Cardiac fibroblast (primary cell): ENCODE measurements at places on chromosomes 16 and 17.
A peak's percentile ranks its signal among the peaks of the same experiment; 100 is the strongest.

DNA sequence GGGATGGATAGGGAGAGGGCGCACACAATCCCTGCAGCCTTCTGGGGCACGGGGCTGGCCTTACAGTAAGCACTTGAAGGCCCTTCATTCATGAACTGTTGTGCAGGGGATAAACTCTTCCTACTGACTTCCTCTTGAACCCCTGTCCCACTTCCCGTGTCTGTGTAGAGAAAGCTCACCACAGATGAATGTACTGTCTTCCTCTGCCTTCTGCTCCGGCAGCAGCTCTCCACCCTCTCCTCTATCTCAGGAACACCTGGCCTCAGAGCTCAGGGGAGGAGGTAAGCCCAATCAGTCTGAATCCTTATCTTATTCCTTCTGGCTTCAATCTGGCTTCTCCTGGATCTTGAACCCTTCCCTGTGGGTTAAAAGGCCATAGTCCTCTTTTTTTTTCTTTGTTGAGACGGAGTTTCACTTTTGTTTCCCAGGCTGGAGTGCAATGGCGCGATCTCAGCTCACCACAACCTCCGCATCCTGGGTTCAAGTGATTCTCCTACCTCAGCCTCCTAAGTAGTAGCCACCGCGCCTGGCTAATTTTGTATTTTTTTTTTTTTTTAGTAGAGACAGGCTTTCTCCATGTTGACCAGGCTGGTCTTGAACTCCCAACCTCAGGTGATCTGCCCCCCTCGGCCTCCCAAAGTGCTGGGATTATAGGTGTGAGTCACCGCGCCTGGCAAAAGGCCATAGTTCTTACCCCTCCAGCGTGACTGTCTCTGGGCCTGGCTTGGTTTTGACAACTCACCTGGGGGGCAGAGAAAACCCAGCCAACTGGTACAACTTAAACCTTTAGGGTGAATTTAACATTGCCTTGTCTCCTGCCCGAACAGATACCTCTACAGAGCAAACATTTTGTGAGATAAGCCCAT is 7.2 kb upstream of the SLC52A1 start:
- DNase-seq, result no peak

DNA sequence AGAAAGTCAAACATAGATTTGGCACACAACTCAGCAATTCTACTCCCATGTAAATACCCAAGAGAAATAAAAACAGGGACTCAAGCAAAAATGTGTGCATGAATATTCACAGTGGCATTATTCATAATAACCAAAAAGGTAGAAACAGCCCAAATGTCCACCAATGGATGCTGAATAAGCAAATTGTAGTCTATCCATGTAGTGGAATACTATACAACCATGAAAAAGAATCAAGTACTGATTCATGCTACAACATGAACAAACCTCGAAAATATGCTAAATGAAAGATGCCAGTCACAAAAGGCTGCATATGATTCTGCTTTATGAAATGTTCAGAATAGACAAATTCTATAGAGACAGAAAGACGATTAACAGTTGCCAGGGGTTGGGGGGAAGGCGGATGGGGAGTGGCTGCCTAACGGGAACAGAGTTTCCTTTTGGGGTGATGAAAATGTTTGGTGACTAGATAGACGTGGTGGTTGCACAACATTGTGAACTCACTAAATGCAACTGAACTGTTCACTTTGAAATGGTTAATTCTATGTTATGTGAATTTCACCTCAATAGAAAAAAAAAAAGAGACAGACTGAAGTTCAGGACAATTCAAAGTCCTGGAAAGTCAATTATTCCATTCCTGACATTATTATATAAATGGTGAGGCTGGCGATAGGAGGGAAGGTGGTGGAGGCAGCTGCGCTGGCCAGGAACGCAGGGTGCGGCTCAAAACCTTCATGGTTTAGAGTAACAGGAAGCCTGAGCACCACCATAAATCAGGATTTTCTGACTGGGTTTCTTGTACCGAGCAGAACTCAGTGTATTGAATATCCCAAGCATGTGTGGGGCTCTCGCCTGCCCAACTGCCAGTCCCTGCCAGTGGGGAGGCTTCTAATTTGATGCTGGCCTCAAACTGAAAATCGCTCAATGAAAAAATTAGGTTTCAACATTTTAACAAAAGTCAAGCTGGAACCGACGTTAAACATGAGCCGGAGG is 300.9 kb downstream of the C16orf95 start:
- no peak for DNase-seq

DNA sequence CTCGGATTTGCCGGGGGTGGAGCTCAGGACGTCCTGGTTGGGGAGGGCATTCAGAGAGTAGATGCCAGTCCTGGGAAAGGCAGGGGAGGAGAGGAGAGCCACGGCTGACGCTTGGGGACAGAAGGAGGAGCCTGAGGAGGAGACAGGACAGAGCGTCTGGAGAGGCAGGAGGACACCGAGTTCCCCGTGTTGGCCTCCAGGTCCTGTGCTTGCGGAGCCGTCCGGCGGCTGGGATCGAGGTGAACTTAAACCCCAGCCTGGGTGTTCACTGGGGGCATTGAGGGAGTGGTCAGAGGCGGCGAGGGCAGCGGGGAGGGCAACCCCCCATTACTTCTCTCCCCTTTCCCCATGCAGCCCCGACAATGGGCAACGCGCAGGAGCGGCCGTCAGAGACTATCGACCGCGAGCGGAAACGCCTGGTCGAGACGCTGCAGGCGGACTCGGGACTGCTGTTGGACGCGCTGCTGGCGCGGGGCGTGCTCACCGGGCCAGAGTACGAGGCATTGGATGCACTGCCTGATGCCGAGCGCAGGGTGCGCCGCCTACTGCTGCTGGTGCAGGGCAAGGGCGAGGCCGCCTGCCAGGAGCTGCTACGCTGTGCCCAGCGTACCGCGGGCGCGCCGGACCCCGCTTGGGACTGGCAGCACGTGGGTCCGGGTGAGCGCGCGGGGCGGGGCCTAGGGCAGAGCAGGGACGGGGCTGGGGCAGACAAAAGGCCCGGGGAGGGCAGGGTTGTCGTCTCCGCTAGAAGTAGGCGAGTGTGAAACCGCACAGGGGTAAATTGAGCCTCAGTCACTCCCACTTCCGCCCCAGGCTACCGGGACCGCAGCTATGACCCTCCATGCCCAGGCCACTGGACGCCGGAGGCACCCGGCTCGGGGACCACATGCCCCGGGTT is 3.7 kb downstream of the NOL3 start:
- peak; percentile 91 for DNase-seq

GRCh38 chr16:86244936-86245335 is 265.4 kb upstream of the FOXF1 start:
- no peak for DNase-seq

DNA sequence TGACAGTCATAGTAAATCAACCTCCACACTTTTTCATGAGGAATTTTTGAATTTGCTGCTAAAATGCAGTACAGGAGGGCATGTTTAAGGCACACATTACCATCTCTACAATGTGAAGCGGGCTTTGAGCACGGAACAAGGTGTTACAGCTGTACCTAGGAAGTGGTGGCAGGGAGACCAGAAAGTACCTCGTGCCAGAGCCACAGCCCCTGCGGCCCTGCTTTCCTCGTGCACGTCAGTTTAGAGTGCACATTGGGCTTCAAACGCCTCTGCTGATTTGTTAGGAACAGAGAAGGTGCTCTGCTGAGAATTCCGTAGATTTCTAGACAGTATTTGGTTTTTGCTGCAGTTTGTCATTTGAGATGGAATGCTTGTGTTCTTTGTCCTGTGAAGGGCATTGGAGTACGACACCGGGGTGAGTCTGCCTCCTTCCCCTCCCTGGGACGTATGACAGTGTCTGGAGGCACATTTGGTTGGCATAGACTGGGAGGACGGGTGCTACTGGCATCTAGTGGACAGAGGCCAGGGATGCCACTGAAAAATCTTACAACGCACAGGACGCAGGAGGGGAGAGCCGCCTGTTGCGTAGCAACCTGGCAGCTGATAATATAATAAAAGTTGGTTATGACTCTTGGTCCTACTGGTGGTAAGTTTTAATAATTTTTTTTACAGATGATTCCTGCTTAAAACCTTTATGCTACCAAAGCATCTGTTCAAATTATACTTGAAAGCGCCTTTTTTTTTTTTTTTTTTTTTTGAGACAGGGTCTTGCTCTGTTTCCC is 9.1 kb downstream of the FOXK2 start:
- DNase-seq, result peak; percentile 53

DNA sequence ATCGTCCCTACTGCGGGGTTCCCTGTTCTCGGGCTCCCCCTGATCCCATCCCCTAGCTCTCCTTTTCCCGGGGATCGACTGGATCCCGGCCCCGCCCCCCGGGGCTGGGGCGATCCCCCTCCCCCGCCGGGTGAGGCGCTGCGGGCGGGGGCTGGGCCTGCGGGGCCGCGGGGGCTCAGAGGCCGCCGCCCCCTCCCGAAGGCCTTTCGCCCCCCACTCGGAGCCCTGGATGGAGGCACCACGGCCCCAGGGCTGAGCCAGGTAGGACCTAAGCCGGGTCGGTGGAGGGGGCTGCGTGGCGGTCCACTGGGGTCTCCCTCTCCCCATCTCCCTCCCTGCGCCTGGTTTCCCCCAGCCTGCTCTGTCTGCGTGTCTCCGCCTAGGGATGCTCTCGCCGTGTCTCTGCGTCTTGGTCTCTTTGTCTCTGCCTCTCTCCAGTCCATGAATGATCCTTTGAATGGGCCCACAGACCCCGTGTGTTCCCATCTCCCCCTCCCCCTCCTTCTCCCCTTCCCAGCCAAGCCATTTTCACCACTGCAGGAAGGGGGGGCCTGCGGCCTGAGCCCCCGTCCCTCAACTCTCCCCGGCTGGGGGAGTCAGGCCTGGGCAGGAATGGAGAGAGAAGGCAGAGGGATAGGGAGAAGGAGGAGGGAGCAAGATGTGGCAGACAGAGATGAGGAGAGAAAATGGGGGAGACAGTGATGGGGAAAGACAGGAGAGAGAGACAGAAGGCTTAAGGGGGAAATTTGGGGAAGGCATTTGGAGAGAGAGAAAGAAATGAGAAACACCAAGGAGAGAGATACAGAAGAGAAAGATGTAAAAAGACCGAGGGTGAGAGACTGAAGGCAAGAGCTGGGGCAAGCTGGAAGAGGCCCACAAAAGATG is 1.7 kb upstream of the TMEM256 start:
- DNase-seq, result no peak

GRCh38 chr16:72974142-72974769 is 73.7 kb downstream of the ZFHX3 start:
- DNase-seq, result peak; percentile 44

- DNase-seq, result no peak
These were observed 3.9 kb upstream of the LUC7L3 start for GRCh38 chr17:50715471-50715870.

GRCh38 chr17:66302761-66303626 is 581 bp downstream of the PRKCA start:
- DNase-seq, result peak; percentile 65

- no peak for DNase-seq
These were observed 146.3 kb upstream of the AXIN2 start for GRCh38 chr17:65707780-65708179.

DNA sequence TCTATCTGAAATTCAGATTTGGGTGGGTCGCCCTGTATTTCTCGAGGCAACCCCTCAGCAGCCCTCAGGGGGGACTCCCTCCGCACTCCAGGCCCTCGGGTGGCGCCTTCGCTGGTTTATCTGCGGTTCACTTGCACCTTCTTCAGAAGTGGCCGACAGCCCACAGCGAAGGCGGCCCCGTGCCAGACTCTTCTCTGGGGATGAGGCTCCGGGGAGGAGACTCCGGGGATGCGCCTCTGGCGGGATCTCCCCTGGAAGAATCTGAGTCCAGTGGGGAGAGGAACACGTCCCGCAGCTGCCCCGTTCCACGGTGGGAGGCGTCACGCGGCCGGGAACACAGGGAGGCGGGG is 63.9 kb upstream of the DNAJA2 start:
- DNase-seq, result no peak

DNA sequence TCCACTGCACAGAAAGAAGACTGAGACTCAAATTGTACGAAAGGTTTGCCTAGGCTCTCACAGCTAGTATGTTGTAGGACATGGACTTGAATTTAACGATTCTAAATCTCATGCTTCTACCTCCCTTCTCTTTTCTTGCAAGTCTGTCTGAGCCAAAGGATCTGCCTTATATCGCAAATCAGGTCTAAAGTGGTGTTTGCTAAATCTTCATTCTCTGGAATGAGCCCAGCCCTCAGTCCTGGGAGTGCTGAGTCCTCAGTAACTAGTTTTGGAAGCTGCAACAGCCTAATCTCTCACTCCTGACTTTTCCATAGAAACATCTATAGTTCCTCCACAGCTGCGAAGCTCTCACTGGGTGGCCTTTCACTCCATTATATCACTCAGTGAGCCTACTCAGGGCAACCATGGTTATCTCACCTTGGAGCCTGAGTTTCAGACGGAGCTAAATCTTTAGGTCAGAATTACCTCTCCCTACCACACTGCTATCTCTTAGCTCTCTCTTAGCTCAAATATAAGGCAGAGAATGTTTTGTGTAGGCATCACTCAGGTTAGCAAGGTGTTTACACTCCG is 575.5 kb upstream of the C16orf82 start:
- no peak for DNase-seq

DNA sequence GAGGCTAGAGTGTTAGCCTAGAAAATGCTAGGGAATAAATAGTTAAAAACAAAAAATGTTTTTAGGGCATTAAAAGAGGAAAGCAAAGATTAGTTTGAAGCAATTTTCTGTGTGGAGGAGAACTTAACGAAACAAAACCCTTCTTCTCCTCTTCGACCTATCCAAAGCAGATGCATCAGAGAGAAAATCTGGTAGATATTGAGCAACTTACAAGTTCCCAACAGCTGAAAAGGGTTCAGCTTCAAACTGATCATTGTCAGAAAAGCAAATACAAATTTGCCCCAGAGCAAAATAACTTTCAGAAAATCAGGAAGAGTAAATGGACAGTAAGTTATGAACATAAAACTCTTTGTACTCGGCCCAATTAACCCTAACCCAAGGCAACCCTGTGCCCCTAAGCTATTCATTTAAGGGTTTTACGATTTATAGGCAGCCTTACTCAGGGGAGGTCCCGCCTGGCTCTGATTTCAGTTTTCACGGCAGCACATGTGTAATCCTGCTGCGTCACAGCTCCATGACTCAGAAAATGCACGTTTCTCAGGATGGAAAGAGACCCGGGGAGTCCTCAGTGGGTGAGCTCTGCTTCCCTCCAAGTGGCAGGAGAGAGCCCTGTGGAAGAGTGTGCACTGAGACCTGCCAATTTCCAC is 405.7 kb upstream of the SALL1 start:
- DNase-seq, result peak; percentile 83
